ENCODE measurements at places on chromosomes 11 and 22.
A peak's percentile ranks its signal among the peaks of the same experiment; 100 is the strongest.

DNA sequence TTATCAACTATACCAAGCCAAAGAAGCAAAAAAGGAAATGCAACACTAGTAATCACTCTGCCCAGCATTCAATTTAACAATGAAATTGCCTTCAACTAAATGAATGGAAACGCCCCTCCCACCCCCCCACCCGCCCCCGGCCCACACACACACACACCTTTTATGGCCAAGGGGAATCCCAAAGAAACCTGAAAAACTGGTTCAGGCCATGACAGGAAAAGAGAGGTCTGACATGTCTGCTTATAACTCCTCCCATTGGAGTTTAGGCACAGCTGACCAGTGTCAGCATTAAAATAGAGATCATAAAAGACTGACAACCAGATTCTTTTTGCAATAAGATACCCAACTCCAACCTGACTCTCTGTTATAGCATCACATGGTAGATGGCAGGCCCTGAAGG, 42.6 kb downstream of the ACER3 start:
- DNase-seq: no peak

DNA sequence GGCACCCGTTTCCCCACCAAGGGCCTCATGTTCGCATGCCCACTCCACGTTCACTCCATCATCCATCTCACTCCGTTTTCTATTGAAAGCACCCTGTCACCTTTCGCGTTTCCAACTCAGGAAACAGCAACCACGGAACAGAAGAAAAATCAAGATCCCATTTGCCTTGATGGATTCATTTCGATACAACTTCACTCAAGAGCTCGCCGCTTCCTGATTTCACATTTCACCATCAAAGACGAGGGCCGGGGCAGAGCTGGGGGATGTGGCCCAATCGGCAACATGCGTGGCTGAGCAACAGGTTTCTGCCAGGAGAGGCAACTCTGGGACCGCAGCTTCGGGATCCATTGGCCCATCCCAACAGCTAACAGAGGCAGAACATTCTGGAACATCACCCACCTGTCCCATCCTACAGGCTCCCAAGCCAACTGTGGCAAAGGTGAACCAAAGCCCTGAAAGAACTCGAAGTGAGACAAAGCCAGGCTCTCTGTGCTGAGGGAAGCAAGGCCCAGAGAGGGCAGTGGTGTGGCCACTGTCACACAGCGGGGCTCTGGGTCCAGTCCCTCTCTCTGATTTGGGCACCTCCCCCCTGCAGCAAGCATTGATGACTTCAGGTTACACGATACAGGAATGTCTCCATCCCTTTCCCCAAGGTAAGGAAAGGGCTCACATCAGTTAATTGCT, 36.2 kb upstream of the CD5 start:
- no peak for DNase-seq

DNA sequence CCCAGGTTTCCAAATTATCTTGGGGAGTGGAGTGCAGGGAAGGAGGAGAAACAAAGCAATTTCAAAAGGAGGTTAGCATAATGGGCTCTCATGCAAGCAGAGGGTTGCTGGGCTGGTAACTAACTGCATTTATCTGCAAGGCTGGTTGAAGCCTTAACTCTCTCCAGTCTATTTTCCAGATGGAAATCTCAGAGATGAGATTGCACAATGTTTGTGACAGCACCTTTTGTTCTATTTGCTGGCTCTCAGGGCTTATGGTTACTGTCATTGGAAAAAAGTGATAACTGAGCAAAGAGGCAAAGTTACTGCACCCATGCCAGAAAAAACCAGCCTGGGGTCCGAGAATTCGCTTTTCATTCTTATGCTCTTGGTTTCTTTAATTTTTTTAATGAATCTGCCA, 33.2 kb downstream of the ABCC8 start:
- no peak for DNase-seq

GRCh38 chr22:29689880-29690213, 30.0 kb upstream of the CABP7 start:
- peak; percentile 77 for DNase-seq

- DNase-seq: no peak
Observed at GRCh38 chr22:45308391-45308956, 1.3 kb upstream of the FAM118A start.

DNA sequence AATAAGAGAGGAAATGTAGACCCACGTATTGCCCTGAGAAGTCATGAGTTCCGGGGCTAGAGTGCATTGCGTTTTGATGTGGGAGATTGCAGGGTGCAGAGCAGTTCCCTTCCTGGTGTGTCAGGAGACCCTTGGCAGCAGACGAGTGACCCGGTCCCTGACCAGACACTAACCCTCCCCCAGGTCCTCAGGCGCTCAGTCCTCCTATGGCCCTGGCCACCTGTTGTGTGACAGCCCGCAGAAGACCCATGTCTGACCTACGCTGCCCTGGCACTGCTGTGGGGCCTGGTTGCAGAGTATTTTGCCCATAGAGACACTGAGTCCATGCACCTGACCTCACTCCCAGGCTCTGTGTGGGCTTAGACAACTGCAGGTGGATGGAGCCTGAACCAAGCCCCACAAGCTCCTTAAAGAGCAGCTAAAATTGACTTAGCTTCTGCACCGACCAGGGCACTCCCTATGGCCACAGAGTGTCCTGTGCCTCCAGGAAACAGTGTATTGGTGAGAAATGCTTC, 833.8 kb downstream of the TBC1D22A start:
- DNase-seq: no peak

GRCh38 chr11:10686311-10686710, 7.2 kb downstream of the IRAG1 start:
- no peak for DNase-seq

DNA sequence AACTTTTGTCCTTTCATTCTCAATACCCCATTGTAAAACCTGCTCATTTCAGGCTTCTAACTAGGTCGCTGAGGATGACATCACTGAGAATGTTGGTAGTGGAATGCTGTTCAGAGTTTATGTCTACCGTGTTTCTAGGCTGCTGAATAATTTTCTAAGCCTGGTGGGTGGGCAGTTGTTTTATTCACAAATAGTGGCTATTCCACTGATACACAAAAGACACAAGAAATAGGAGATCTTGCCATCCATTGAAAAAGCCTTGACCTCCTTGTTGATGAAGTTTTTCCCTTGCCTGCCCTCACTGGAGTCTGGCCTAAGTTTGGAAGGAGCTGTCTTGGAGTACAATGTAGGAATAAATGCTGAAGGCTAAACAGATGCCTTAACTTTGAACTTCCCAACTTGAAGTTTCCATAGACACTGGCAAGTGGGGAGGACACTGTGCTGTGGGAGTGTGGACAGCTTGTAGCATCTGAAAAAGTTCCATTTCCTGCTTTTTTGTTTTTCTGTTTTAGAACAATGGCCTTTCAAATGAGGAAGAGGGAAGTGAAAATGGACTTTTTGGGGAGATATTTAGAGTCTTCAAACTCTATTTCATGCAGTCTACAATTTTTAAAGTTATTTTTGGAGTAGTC, 59.2 kb downstream of the TRIM44 start:
- no peak for DNase-seq

GRCh38 chr11:113242767-113243397, 71.5 kb upstream of the TTC12 start:
- peak; percentile 24 for DNase-seq

DNA sequence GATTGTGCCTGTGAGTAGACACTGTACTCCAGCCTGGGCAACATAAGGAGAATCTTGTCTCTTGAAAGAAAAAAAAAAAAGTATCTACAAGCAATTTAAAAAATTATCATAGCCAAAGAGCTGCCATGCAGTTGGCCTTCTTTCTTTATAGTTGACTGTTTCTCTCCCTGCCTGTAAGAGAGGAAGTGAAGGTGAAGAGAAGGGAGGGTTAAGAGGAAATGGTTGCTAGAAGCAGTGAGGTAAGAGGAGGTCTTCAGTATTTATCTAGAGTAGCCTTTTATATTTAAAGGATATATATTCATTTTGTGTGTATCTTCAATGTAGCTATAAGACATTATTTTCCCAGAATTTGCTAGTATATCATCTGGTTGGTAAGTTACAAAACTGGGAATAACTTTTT, 217.9 kb downstream of the TMEM135 start:
- no peak for DNase-seq

- no peak for DNase-seq
Observed at GRCh38 chr11:94011478-94011877, 9.7 kb upstream of the HEPHL1 start.

- no peak for DNase-seq
Observed at GRCh38 chr22:21587803-21588611, 20.5 kb downstream of the UBE2L3 start.

DNA sequence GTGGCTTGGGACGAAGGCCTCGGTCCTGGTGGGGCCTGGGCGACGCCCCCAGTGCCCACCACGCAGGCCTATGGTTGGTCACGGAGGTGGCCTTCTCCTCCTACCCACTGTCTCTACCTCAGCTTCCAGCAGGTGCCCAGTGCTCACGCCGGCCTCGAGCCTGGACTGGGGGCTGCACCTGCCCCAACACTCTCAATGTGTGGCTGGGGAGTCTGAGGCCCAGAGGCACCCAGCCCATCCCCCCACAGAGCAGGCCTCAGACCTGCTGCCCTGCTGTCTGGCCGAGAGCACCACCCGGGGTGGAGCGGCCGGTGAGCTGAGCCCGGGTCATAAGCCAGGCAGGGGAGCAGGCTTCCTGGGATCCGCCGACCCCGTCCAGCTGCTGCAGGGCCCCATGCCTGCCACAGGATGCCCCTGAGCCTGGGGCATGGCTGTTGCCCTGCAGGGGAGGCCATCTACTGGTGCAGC, 28.6 kb upstream of the MUC5AC start:
- peak; percentile 3 for DNase-seq

GRCh38 chr11:21622566-21622965, 570.3 kb upstream of the ANO5 start:
- DNase-seq: no peak

DNA sequence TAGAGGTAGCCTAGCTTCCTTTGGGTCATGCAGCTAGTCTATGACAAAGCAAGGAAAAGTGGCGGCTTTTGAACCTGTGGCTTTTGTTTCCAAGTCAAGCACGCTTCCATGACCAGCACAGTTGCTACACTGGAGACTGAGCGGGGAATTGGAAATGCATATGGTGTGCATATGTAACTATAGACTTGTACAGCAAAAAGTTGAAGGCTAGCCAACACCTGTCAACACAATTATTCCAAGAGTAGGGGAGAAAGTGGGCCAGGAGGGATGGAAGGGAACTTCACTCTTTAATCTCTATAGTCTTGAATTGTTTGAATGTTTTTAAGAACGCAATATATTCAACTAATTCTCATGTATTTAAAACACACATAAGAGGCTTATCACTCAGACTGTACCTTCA, 218.5 kb upstream of the CADM1 start:
- no peak for DNase-seq

DNA sequence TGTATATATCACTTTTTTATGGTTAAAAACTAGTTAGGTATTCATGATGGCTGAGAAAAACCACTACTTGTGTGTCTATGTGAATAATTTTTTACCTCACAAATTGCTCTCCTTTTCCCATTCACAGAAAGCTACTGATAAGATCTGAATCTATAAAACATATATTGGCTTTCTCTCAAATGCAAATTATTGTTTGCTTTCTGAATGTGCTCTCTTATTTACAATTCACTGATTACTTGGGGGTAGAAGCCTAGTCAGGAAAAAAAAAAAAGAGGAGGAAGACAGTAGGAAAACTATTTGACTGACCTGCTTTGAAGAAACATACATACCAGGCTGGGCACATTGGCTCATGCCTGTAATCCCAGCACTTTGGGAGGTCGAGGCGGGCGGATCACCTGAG, 20.5 kb downstream of the PGM2L1 start:
- DNase-seq: no peak

DNA sequence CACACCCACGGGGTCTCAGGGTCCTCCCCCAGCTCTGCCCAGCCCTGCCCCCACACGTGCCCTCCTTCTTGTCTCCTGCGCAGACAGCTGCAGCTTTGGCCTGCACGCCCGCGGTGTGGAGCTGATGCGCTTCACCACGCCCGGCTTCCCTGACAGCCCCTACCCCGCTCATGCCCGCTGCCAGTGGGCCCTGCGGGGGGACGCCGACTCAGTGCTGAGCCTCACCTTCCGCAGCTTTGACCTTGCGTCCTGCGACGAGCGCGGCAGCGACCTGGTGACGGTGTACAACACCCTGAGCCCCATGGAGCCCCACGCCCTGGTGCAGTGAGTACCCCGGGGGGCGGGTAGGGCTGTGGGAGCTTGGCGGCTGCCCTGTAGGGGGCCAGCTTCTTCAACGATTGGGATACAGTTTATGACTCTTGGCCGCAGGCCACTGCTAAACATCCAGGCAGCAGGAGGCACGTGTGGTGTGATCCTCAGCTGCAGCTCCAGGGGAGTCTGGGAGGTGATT, 30.8 kb downstream of the ST14 start:
- DNase-seq: no peak

DNA sequence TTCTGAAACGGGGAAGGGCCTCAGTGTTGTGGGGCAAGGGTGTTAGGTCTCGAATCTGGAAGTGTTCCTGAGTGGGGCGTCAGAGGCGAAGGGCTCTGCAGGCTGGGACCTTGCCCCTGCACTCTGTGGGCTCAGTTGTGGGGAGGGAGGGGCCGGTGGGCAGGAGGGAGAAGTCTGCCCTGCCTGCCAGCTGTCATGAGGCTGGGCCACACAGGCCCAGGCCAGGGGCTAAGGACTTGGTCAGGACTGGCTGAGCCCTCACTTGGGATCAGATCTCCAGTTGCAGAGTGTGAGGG, at the start of gene CRACR2B:
Gene CRACR2B, plus strand, starts transcription at position 23 of the 296 bp plus-strand sequence. CDS start 689 bp downstream, outside the sequence.
- no peak for DNase-seq

DNA sequence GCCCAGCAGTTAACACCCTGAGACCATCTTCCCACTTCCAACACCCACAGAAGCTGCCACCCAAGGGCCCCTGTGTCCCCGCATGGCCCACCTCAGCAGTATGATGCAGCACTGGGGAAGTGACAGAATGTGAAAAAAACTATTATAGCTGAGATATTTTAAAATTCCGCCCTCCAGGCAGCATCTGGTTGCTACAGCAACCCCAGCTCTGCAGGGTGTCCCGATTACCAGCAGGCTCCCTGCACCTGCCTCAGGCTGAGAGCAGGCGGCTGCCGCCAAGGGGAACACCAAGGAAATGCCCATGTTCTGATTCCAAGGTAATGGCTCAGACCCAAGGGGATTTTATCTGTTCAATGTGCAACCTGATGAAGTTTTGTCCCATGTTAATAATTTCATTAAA, 10.5 kb upstream of the TMEM121B start:
- DNase-seq: no peak

GRCh38 chr11:123062892-123063825, 1.2 kb upstream of the HSPA8 start:
- DNase-seq: peak; percentile 20

- no peak for DNase-seq
Observed at GRCh38 chr11:71338801-71339395, 86.5 kb upstream of the SHANK2 start.

DNA sequence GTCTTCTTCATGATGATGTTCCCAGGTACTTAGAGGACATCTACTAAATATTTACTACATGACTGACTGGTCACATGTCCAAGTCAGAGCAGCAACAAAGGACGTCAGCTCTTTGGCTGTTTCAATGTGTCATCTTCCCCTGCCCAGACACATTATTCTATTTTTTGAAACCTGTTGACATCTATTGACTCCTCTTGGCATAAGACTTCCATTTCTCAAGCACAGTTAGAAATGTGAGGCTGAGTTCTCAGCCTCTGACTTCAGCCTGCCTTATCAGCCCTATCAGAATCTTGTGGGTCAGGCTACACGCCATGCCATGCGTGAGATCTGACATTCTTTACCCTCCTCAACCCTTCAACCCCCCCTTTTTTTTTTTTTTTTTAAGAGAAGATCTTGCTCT, 63.8 kb downstream of the SC5D start:
- DNase-seq: no peak
